ENCODE measurements at places on chromosomes 6 and 20.

GRCh38 chr6:71248306-71248765 is 40.3 kb upstream of the OGFRL1 start:
- no peak for DNase-seq

DNA sequence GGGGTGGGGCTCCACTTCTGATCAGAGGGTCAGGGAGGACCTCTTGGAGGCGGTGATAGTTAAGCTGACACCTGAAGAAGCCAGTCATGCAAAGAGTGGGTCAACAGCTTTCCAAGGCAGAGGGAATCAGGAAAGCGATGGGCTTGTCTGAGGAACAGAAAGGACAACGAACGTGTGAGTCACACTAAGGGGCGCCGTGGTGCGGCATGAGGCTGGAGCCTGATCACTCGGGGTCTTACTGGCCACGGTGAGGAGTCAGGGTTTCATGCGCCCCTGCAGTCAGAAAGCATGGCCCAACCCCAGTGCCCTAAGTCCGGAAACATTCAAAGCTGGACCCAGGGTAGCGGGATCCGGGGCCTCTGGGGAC is 50.6 kb upstream of the SLC32A1 start:
- DNase-seq, result no peak

DNA sequence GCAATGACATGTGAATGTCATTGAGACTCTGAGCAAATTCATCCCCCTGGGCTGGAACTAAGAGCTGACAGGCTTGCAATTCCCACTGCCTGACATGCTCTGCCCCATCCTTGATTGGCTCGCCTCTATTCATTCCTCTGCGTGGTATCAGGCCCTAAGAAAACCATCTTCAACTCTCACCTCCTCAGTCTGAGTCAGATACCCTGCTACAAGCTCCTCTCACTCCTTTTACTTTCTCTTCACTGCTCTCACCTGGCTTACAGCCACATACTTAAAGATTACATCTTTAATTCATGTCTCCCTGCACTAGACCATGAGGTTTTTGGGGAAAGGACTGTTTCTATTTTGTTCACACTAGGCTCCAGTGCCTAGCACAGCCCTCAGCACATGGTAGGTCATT is 131.6 kb downstream of the KIF6 start:
- DNase-seq, result no peak

DNA sequence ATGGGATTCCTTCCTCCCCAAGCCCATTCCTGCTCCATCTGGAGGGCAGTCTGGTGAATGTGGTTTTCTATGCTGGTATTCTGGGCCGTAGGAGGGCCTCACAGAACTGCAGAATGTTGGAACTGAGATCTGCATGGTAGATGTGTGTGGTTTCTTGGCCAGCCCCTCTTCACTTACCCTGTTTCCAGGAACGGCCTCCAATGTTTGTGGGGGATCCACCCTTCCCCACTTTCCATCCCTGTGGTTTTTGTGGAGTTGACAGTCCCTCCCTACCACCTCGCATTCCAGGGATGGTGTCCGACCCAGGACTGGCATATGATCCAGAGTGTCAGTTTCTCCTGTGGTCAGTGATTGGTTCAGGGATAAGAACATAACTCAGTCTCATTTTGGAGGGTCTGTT is 26.7 kb upstream of the TMEM14A start:
- no peak for DNase-seq

DNA sequence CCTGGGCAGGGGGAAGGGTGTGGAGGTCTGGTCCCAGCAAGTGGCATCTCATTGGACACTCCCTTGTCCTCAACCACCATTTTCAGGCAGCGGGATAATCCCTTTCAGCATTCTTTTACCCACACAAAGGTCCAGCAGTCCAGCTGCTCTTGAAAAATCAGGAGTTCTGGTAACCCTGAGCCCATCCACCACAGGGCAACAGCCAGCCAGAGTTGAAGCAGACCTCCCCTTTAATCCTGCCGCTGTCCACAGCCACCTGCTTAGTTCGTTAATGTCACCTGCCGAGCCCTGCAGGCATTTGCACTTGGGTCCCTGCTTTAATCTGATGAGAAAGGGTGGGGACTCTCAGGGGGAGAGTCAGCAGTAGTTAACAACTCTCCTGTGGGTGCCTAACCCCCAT is 11.1 kb downstream of the TMEM74B start:
- DNase-seq, result no peak

DNA sequence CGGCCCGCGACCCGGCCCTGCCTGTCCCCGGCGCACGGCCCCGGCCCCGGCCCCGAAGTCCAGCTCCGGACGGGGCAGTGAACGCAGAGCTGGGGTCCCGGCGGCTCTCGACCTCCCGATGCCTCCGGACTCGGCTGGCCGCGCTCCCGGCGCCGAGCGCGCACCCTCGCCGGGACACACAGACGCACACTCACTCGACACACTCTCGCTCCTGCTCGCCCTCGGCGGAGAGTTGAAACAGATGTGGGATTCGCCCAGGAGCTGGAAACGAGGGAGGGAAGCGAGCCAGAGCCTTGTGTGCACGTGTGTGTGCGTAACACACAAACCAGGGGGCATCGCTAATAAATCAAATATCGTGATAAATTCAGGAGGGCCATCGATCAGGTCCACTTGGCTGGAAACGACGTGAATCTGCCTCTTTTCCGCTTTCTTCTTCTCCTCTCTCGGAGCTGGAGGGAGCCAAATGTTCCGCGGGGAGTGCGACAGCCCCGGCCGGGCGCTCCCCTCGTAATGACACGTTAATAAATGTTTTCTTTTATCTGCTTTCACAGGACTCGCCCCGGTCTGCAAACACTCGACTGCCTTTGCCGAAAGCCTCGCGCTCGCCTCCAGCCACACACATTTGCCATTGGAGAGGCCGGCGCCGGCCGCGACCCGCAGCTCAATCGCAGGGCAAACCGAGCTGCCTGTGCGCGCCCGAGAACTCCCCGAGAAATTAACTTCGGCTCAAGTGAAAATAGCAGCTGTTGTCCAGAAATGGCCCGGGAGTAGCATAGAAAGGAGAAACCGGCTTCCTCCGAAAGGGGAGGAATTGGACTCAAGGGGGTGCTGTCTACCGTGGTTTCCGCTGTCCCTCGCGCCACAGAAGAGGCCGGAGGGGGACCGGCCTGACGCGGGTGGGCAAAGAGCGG is 828 bp upstream of the SULF2 start:
- no peak for DNase-seq

DNA sequence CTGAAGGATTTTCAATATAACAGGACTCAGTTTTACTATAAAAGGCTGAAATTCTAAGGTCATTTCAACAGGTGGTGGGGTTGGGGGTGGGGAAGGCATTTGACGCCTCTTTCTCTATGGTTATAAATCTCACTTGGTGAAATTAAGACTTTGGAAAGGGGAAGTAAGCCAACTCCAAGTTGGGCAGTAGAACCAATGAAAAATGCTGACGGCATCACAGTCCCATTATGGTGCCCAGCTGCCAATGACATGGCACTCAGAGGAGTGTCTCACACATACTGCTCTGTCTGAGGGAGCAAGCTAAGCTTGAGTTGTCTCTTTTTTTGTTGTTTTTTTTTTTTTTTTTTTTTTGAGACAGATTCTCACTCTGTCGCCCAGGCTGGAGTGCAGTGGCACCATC is 4.7 kb downstream of the SLC16A10 start:
- DNase-seq, result no peak

DNA sequence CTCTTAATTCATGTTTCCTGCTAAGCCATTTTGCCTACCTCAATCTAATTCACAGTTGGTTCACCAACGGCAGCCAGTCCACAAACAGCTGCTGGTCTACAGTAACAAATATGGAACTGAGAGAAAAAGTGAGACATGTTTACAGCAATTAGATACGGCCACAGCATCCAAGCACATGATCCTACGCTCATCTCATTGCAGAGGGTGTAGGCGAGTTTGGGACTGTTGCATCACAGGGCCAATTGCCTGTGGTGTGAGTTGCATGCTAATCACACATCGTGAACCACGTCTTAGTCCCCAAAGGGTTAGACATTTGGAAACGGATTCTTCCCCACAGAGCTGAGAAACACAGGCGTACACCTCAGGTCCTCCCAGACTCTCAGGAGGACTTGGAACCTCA is 166.9 kb downstream of the EYA2 start:
- no peak for DNase-seq

DNA sequence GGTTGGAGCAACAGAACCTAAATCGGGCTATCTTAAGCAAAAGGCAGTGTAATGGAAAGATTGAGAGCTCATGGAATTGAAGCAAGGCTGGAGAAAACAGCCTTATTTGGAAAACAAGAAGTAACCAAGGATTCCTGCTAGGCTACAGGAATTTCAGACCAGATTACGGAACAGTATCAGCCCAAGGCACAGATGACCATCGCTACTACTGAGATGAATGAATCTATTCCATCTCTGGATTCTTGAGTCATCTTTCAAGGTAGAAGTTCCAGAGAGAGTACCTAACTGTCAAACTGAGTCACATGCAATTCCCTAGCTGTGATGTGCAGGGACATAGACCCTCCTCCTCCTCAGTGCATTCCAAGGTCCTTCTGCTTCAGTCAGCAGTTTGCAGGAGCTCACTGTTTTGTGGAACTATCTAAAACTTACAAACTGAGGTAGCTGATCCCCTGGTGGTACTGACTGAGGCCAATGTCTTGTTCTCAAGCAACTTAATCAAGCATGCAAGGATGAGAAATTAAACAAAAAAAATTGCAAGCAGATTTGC is 62.0 kb upstream of the SMLR1 start:
- no peak for DNase-seq

DNA sequence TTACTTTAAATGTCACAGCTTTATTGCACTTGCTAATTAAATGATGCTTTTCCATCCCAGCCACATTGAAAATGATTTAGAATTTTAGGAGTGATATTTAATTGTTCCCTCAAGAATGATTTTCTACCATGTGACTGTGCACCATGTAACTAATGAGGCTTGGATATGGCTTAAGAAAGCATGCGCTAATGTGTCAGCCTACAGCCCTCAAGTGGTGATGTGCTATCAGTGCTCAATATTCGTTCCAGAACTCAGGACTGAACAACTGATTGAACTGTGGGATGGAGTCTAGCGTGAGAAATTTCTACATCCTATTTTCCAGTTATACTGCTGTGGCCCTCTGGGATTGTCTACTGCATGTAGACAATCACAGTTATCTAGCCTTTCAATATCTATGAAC is 71.5 kb downstream of the PKIB start:
- DNase-seq, result no peak

GRCh38 chr6:6865611-6866010 is 242.2 kb upstream of the RREB1 start:
- DNase-seq, result no peak

DNA sequence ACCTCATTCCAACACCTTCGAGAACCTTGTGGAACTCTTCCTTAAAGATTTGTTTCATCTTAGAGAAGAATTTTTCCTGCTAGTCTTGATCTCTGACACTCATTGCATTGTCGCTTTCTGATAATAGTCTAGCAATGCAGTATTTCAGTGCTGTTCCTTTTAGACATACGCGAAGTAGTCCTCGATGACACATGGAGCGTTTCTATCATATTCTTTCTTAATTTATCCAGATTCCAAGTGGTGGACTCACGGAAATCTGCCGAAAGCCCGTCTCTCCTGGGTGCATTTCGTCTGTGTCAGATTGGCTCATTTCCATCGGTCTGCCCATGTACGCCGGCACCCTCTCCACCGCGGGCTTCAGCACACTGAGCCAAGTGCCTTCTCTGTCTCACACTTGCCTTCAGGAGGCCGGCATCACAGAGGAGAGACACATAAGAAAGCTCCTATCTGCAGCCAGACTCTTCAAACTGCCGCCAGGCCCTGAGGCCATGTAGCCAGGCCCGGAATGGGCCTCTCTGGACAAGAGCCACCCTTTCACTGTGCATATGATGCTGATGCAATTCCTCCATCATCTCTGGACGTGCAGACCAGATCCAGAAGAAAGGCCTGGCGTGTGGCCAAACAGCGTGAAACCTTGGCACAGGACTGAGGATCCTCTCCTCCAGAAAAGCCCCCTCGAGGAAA is 198.6 kb upstream of the UST start:
- no peak for DNase-seq
